ENCODE measurements at places on chromosomes 4 and X.

GRCh38 chr4:16197876-16198665 is 28.2 kb downstream of the TAPT1 start:
- no peak for DNase-seq

DNA sequence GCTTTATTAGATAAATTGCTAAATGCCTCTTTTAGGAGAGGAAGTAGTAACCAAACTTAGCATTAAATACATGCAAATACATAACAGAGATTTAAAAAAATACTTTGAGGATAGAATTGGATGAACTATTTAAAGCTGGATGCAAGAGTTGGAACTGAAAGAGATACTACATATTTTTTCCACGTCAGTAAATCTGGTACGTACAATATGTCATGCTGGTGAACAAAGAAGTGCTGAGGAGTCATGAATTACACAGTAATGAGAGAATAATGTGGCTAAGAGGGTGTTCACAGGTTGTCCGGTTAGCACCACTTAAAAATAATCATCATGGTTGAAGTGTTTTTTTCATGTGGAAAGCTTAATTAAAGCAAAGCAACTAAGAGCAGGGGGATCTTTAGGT is 184.1 kb upstream of the FRMPD4 start:
- no peak for DNase-seq

GRCh38 chr4:211033-211511 is 86.8 kb downstream of the ZNF718 start:
- no peak for DNase-seq

DNA sequence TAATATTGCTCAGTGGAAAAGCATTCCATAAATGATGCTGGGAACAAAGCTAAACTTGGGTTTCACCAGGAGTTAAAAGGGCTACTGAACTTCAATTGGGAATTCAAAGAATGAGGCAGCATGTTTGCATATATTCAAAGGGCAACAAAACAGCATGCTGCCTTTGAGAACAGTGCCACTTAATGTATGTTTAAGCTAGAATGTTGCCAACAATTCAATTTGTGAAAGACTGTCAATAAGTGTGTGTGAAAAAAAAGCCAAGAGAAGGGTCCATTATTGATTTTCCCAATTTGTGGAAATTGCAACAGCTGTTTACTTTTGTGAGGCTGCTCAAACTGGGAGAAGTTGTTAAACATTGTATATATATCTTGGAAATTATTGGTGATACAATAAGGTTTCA is 701.9 kb upstream of the ACTRT1 start:
- DNase-seq = no peak

GRCh38 chr4:24382381-24382780 is 202.0 kb downstream of the DHX15 start:
- no peak for DNase-seq

DNA sequence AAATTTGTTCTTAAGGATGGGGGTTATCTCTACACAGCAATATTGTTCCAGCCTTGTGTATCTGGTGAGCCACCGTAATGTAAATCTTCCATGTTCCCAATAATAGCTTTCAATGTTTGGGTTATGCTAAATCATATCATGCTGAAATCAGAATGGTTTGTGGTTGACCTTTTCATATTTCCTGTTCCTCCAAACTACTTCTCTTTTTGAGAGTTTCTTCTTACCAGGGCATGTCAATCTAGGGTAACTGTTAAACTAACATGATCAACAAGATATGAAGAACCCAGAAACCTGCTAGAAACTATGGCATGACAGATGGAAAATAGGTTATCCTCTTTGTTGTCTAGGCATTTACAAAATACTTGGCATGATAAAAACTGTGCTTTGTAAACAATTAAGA is 22.0 kb downstream of the TNMD start:
- no peak for DNase-seq

GRCh38 chr4:3871181-3871852 is 105.1 kb downstream of the ADRA2C start:
- DNase-seq = no peak

- DNase-seq = no peak
These were observed 29.3 kb upstream of the GPR101 start for GRCh38 chrX:137062915-137063617.

GRCh38 chr4:54274264-54274663 is 45.2 kb downstream of the PDGFRA start:
- DNase-seq = no peak

GRCh38 chr4:158949099-158949498 is 153.8 kb upstream of the RAPGEF2 start:
- DNase-seq = no peak

DNA sequence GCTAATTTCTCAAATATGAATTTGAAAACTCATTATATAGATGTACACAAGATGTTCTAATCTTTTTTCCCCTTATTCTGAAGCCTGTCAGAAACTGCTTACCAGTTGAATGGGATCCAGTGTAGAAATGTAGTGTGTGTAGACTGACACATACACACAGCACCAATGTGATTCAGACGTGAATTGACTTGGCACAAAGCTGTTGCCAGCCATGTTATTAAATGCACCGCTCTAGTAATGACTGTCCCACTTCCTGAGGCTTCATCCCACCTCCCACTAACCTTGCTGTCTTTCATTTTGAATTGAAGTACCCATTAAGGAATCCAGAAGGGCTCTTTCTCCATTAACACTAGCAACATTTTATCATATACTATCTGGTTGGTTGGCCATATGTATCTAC is 146.6 kb downstream of the PPA2 start:
- no peak for DNase-seq

DNA sequence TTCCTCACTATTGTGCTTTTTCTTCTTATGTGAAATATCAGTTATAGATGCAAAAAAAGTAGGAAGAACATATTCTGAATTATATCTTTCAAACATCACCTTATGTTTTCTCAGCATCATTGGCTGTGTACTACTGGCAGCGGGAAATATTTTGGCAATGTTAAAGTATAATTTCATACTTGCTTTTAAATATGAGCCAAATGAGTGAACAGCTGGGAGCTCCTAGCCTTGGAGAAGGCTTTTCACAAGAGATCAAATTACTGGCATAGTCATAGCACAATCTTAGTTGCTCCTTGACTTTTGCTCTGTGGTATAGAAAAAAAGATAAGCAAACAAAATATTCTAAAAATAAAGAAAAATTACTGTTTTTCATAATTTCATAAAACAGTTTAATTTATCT is 1575.8 kb upstream of the PABPC4L start:
- no peak for DNase-seq

- DNase-seq = no peak
These were observed 355.7 kb downstream of the MID1IP1 start for GRCh38 chrX:39157006-39157405.

Data from ovary (tissue), 10 donors.